Smooth muscle cell of the brain vasculature (primary cell): ENCODE measurements at places on chromosomes 13 and 19.

DNA sequence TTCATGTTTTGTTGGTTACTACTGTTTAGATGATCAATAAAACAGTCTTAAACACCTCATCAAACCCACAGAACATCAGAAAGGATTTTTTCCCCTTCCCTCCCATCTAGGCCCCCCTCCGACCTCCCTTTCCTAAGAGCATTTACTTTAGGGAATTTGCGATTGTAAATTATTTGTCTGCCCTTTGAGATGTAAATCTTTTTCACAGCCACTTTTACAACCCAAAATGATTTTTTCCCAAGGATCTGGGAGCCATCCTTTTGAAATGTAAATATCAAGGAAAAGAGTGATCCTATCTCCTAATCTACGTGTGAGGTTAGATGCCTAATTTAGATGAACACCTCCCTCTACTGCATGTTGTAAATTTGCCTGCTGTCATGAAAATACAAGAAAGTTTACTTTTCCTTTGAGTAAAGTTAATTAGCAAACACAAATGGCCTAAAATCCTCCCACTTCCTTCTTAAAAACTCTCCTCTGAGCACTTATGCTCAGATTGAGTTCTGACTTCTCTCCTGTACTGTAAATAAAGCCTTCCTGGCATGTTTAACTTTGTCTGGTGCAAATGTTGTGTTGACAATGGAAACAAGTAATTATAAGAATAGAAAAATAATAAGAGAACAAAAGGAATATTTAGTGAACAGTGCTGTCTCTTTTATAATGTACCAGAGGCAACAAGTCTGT is 1646.9 kb upstream of the SPRY2 start:
- DNase-seq: no peak

GRCh38 chr13:33129886-33130285 is 113.7 kb downstream of the KL start:
- no peak for DNase-seq

GRCh38 chr13:107942030-107942617 is 273.2 kb downstream of the LIG4 start:
- no peak for DNase-seq

- no peak for DNase-seq
These were observed 3.3 kb downstream of the DIRAS1 start for GRCh38 chr19:2717638-2718541.

DNA sequence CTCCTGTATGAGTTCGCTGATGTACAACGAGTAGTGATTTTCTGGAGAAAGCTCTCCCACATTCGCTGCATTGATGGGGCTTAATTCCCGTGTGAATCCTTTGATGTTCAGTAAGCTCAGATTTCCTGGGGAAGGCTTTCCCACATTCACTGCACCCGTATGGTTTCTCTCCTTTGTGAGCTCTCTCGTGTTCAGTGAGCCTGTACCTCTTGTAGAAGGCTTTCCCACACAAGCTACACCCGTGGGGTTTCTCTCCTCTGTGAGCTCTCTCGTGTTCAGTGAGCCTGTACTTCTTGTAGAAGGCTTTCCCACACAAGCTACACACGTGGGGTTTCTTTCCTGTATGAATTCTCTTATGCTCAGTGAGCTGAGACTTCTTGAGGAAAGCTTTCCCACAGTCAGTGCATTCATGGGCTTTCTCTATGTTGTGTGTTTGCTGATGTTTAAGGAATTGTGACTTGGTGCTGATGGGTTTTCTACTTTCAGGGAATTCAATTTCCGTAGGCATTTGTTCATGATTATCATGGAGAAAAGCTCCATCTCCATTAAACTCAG is 3.5 kb upstream of the ZNF577 start:
- no peak for DNase-seq

- DNase-seq: no peak
These were observed 8.1 kb upstream of the CARM1 start for GRCh38 chr19:10863107-10863717.

GRCh38 chr13:76472916-76473315 is 413.3 kb downstream of the KCTD12 start:
- no peak for DNase-seq

GRCh38 chr19:53909471-53910169 is 542 bp downstream of the CACNG7 start:
- DNase-seq: no peak

DNA sequence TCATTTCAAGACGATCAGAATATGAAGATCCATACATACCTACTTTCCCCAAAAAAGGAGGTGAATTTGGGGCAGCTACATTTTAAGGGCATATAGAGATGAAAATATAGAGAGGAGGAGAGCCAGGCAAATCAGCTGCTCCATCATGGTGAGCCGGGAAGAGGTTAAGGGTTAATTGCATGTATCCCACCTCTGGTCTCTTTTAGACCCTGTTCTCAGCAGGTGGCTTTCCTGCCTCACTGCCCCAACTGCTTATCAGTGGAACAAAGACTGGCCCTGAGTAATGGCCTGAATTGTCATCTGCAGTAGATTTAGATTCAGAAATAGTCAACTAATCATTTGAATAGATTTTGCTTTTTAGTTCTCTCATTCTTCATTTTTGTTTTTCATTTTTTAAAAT is 206.6 kb downstream of the SPRY2 start:
- DNase-seq: no peak

- no peak for DNase-seq
These were observed 3.8 kb downstream of the MVB12A start for GRCh38 chr19:17423429-17424208.

- DNase-seq: peak; percentile 26
These were observed 785 bp upstream of the USF2 start for GRCh38 chr19:35267818-35268535.

DNA sequence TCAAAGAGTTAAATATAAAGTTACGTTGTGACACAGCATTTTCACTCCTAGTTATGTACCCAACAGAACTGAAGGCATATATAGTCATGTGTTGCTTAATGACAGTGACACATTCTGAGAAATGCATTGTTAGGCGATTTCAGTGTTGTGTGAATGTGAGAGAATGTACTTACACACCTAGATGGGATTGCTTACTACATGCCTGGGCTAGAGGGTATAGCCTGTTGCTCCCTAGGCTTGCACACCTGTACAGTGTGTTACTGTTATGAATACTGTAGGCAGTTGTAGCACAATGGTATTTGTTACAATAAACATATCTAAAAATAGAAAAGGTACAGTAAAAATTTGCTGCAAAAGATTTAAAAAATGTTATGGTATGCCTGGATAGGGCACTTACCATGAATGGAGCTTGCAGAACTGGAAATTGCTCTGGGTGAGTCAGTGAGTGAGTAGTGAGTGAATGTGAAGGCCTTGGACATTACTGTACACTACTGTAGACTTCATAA is 89.2 kb downstream of the DHRS12 start:
- DNase-seq: no peak
